Left ventricle myocardium inferior (tissue), 1 donor: ENCODE measurements at places on chromosomes 4 and X.

DNA sequence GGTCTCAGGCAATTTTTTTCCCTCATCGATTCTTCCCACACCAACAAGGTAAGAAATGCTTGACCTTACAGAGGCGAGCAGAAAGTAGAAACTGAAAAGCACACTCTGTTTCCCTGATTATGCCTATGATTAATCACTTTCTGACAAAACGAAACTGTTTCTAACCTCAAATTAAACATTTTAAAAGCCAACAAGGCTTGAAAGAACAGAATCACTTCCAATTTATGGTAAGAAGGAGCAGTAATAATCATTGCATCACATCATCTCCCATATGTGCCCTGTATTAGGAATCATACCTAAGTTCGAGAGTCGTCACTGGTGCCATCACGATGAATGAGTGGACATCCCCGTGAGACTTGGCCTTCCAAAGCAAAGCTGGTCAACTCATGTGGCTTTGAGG, 12.5 kb upstream of the CXCL13 start:
- DNase-seq, result no peak

GRCh38 chr4:4260185-4260751, 12.2 kb upstream of the TMEM128 start:
- no peak for DNase-seq

DNA sequence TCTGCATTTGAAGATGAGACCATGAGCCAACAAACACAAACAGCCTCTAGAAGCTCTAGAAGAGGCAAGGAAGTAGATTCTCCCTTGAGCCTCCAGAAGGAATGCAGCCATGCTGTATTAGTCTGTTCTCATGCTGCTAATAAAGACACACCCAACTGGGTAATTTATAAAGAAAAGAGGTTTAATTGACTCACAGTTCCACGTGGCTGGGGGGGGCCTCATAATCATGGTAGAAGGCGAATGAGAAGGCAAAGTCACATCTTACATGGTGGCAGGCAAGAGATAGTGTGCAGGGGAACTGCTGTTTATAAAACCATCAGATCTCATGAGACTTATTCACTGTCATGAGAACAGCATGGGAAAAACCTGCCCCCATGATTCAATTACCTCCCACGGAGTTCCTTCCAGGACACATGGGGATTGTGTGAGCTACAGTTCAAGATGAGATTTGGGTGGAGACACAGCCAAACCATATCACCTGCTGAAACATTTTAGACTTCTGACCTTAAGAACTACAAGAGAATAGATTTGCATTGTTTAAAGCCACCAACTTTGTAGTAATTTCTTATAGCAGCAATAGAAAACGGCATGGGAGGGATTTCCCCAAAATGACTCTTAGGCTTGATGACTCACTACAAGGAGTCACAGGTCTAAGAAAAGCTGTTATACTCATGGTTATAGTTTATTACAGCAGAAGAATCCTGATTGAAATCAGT, 284.4 kb upstream of the SFRP2 start:
- DNase-seq, result no peak

GRCh38 chrX:24425806-24426205, 39.3 kb upstream of the PDK3 start:
- DNase-seq, result no peak

DNA sequence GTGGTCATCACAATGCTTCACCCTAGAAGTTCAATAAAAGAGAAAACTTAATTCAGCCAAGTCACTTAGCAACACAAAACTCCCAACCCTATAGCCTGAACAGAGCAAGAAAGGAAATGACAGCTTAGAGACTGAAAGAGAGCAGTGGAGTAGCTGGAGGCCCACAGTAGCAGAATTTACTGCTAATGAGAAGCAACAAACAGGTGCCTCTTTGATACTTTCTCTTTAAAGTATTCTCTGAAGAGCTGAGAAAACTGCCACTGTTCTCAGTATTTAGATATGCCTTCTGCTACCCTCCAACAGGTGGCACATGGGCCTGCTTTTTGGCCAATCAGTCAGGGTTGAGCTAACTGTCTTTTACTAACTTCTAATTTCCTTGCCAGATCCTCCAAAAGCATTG, 240.0 kb downstream of the GPC3 start:
- DNase-seq, result no peak

DNA sequence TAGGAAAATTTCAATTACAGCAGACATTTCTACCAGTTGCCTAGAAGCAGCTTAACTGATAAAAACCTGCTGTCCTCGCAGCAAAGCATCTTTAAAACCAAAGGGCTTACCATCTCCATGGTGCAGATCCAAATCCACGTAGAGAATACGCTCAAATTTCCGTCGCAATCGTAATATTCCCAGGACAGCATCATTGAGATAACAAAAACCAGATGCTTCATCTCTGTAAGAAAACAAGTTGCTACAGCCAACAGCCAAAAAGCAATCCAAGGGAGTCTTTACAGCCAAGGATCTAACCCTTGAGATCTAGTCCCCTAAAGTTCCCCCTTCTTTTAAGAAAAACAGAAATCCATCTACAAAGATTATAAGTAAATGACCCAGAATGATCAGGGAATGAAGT, 77.6 kb downstream of the HDAC8 start:
- no peak for DNase-seq

DNA sequence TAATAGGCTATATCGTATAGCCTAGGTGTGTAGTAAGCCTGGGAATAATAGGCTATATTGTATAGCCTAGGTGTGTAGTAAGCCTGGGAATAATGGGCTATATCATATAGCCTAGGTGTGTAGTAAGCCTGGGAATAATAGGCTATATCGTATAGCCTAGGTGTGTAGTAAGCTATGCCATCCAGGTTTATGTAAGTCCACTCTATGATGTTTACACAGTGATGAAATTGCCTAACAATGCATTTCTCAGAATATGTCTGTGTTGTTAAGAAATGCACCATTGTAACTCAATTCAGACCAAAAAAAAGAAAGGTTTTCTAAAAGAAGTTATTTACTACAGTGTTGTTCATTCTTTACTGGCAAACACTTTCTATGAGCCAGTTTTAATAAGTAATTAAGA, 1387.2 kb downstream of the STIM2 start:
- DNase-seq, result no peak

DNA sequence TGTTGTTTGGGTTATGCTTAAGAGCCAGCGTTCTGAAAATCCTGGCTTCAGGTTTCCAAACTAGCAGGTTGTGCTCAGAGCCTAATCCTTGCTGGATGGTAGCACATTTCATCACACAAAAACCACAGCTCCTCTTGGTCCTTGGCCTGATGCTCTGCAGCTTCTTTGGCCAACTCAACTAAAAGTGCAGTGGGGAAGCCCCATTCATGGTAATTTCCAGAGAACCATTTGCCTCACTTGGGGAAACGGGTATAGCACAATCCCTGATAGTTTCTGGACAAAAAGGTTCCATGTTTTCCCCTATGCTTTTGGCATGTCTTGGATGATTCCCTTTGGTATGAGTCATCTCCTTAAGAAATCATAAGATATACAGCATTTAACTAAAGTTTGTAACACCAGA, 78.7 kb downstream of the SYNPO2 start:
- DNase-seq, result no peak

DNA sequence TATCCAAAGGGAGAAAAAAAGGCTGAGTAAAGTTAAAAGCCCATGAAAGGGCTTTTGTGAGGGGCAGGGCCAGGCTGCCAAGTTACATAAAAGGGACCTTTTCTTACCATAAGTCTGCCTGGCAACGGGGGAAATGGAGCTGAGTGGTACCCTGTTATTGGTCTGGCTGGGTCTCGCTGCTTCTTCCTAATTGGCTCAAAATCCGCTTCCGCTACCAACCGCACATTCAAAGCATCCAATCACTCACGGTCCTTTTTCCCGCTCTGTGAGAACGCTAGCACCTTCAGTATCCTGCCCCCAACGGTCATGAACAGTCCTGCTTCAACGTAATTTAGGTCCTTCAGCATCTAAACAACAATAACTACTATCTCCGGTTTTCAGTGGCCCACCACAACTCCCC, 611 bp downstream of the TEX11 start:
- DNase-seq, result no peak

DNA sequence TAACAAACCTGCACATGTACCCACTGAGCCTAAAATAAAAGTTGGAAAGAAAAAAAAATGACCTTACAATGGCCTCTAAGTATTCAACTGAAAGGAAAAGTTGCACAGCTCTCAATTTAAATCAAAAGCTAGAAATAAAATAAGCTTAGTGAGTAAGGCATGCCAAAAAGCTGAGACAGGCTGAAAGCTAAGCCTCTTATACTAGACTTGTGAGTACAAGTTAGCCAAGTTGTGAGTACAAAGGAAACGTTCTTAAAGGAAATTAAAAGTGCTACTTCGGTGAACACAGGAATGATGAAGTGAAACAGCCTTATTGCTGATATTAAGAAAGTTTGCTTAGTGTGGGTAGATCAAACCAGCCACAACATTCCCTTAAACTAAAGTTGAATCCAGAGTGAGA, 707.9 kb upstream of the PITX2 start:
- no peak for DNase-seq

GRCh38 chr4:145494666-145495270, 13.1 kb downstream of the SMAD1 start:
- DNase-seq, result no peak

- DNase-seq, result no peak
Measured at GRCh38 chr4:98406819-98407218, 145.6 kb downstream of the RAP1GDS1 start.

DNA sequence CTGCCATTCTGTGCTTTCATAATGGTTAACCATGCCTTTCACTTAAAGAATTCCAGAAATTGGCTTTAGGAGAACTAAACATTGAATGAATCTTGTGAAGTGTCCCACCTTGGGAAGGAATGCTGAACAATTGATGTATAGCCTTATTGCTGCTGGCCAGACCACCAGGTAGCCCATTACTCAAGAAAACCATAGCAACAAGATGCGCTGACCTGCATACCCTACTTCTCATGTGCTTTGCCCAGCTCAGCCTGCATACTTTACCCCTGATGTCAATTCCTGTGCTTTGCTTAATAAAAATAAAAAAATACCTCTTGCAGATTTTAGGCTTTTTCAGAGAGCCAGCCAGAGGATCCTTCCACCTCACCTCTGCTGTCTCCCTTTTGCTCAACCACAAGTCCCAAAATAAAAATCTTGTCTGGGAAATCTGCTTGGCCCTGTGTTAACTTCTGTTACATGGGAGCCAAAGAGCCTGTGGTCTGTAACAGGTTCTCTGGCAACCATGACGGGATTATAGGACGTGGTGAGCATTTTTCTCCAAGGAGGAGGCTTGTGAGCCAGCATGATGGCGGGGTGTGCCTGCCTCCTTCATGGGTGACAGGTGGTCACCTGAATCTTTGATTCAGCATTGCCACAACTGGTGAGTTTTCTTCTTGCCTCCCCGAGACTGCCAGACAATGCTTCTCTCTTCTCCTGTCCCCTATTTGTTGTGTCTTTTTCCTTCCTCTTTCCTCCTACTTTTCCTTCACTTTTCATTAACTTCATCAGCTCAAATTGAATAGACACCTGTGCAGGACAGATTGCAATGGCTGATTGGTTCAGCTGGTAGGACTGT, 106.8 kb downstream of the ARSJ start:
- no peak for DNase-seq

GRCh38 chrX:118726396-118726795, 1.0 kb upstream of the IL13RA1 start:
- no peak for DNase-seq

DNA sequence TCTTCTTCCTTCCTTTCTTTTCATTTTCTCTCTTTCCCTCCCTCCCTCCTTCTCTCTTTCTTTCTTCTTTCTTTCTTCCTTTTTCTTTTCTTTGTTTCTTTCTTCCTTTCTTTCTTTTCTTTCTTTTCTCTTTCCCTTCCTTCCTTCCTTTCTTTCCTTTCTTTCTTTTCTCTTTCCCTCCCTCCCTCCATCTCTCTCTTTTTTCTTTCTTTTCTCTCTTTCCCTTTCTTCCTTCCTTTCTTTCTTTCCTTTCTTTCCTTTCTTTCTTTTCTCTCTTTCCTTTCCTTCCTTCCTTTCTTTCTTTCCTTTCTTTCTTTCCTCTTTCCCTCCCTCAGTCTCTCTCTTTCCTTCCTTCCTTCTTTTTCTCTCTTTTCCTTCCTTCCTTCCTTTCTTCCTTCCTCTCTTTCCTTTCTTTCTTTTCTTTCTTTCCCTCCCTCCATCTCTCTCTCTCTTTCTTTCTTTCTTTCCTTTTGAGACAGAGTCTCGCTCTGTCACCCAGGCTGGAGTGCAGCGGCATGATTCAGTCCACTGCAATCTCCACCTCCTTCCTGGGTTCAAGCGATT, 44.4 kb downstream of the CRLF2 start:
- DNase-seq, result no peak

- no peak for DNase-seq
Measured at GRCh38 chr4:83831588-83831987, 295.7 kb downstream of the GPAT3 start.

GRCh38 chr4:26458157-26458561, 32.1 kb downstream of the CCKAR start:
- no peak for DNase-seq

- DNase-seq, result no peak
Measured at GRCh38 chr4:121777625-121778024, 12.7 kb upstream of the SMIM43 start.

- DNase-seq, result no peak
Measured at GRCh38 chrX:124910611-124911010, 409.1 kb upstream of the TEX13C start.

DNA sequence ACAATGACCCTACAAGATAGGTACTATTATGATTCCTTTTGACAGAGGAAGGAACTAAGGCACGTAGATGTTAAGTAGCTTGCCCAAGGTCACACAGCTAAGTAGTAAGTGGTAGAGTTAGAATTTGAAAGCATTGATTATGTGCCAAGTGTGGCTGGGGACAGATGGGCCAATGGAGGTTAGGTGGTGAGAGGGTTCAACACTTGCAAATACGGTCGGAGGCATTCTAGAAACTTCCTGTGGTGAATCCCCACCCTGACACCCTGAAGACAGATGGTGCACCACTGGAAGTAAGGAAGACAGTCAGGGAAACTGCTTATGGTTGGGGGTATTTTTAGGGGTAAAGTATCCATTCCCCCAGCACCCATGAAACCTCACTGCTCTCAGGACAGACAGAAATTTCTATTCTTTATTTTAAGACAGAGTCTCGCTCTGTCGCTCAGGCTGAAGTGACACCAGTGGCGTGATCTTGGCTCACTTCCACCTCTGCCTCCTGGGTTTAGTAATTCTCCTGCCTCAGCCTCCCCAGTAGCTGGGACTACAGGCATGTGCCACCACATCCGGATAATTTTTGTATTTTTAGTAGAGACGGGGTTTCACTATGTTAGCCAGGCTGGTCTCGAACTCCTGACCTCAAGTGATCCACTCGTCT, 142.5 kb downstream of the RASL11B start:
- DNase-seq, result no peak

- DNase-seq, result no peak
Measured at GRCh38 chrX:26851981-26852380, 611.2 kb downstream of the PPP4R3C start.

DNA sequence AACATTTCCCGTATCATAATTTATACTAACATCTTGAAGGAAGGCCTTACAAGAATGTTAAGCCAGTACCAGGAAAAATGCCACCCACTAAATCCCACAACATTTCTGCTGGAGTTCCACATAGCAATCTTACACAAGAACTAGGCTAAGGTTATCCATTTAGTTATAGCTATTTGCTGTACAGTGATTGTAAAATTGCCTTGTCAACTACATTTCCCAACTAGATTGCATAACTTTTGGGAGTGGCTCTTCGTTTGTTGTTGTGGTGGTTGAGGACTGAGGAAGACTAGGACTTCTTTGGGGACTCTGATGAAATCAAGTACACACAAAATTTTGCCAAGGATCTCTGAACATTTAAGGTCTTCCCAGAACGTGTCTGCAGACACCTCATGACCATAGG, 8.0 kb downstream of the IBSP start:
- DNase-seq, result no peak
